ENCODE measurements at places on chromosomes 6 and 20.

- DNase-seq, result no peak
Measured at GRCh38 chr20:33648396-33649004, 13.6 kb upstream of the C20orf144 start.

DNA sequence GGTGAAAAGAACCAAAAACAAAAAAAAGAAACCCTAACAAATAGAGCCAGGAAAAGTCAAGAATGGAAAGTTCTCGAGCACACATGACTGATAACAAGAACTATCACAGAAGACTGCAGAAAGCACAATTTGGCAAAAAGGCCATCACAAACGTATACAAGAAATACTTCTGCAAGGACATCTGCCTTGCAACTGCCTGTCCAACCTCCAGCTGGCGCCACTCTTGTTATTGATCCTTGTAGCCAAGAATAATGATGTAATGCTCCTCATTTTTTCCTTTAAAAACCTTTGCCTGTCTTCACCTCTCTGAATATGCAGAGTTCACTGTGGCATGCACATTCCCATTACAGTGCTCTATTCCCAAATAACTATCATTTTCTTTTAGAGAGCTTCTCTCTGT lies 87.9 kb upstream of the BMP5 start:
- no peak for DNase-seq

GRCh38 chr6:56073315-56073714 lies 174.1 kb downstream of the COL21A1 start:
- no peak for DNase-seq

DNA sequence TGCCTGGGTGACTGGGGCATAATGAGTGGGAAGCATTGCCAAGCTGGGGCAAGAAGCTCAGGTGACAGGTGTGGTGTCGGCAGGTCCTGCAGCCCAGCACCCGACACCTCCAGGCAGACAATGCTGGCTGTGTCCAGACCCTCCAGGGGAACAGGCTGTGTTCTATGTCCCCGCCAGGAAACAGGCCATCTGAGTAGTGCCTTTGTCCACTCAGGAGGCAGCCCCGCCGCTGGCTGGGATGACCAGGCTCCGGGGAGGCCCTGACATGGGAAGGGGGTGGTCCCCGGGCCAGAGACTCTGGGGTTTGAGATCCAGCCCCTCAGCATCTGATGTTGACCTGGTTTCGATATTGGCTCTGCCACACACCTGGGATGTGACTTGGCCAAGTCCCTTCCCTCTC lies 28.4 kb downstream of the SNPH start:
- DNase-seq, result no peak

DNA sequence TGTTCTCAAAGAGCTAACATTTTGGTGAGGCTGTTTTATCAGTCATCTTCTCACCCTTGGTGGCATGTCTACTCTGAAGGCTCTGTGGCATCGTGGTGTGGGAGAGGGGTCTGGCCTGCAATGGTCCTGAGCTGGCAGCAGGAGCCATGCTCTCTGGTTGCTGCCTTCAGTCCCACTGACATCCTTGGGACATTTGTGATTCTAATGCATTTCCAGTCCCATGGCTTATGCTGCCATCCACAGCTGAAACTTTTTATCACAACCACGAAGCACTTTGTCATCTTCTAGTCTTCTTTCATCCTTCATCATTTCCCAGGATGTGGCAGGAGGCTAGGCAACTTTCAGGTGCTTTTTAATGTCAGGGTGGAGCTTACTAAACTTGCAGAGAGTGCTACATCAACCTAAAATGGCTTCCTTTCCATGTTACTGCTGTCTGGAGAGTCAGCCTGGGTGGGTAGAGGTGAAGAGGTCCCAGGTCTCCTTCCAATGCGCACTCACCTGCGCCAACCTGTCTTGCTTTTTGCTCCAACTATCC lies 77.1 kb downstream of the GPR63 start:
- DNase-seq, result peak; percentile 52

DNA sequence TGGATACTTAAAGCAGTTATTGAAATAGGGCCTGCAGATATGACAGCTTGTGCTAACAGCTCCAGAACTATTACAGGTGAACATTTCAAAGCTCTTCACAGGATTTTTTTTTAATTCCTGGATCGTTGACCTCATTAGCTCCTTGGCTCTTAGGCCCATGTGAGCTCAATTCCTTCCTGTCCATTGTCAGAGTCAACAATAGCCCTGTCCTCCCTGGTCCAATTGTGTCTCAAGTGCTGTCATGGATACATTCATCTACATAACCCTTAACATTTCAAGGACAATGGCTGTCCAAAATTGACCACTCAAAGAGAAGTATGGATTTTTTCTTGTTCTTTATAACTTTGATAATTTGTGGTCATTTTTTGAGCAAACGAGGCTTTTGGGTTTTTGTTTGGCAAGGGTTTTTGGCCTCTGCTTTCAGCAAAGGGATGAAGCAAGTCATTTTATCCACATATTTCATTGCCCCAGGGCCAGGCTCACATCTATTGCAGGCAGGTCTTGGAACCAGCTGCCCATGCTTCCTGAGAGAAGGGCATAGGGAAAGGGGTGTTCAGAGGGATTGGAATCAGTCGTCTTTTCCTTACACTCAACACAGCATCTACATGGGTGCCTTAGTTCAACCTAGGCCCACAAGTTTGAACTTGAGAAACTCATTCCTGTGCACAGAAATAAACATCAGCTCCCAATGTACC lies 282.1 kb downstream of the TPBG start:
- no peak for DNase-seq

DNA sequence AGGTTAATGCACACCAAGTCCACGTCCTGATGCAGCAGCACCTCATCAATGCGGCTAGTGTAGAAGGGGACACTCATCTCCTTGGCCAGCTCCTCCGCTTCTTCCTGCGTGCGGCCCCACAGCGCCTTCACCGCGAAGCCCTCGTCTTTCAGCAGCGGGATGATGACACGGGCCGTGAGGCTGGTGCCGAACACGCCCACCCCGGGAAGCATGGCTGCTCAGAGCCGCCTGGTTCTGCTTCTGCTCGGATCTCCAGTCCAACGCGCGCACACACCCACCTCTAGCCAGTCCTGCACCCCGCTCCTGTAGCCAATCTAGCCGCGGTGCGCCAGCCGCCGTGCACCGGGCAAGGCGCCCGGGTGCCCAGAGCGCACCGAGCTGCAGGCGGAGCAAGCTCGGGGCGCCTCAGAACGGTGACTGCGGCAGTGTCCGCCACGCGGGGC lies 700 bp downstream of the GFOD1 start:
- DNase-seq, result peak; percentile 25

- no peak for DNase-seq
Measured at GRCh38 chr6:148455225-148455624, 112.6 kb downstream of the SASH1 start.

DNA sequence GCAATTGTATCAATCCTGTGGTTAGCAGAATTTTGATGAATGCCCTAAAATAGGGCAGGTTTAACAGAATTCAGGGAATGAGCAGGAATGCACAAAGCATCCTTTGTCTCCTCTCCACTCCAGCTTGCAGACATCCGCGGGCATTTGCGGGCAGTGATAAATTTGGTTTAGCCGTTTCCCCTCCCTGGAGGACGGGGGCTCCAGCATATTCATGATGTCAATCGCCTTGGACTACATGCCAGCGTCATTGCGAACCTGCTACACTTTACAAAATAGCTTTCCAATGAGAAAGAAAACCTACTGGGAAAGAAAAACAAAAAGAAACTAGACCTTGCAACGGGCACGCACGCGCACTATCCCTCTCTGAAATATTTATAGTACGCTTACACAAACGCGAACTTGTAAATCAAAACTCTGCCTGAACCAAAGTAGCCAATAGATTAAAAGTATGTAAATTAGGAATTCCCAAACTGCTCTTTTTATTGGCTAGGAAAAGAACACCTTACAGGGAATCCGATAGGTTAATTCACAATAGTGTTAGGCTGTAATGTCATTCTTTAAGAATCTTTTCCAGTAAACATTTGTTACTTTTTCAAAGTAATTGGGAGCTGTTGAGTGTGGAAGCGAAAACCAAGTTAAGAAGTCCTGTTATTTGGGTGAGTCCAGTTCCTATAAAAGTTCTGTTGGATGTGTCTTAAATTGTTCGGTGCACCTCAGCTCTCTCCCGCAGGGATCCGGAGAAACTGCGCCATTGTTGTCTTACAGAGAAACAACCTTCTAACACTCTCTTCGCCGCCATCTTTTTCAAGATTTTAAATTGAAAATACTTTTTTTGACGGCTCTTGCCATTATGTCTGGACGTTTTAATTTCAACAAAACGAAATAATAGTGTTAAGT lies 136.7 kb downstream of the HFE start:
- peak; percentile 93 for DNase-seq

DNA sequence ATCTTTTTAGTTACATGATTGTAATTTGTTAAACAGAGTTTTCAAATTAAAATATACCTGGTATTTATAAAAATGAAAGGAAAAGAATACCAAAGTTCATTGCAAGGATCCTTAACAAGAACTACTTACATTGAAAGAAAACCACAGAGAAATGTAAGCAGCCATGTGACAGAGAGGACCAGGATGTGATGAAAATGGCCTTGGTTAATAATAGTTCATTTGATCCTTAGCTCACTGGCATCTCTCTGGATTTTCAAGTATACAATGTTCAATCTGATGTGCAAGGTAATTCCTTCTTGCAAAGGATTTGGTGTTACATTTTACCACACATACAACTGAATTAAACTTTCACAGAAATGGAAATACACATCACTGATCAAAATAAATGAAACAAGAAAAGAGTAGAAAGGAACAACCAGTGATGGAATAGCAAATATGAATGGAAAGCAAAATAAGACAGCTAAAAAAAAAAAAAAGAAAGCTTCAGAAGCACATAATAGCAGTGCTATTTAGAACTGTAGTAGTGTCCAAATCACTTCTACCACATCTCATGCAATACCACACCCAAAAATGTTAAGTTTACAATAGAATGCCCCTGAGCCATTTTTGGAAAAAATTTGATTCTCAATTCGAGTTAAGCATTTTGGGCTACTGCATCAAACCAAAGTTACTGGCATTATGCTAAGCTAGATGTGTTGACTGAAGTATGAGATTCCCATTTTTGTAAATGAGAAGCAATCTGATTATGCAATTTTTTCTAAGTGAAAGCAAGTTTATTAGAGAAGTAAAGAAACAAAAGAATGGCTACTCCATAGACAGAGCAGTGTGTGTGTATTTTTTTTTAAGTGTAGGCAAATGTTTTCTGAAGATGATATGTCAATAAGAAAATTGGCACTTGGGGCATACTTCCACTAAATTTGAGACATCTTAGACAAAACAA lies 22.6 kb upstream of the HLA-A start:
- DNase-seq, result no peak

GRCh38 chr6:163751032-163751525 lies 336.6 kb downstream of the QKI start:
- DNase-seq, result no peak

GRCh38 chr6:68533339-68533795 lies 101.7 kb upstream of the ADGRB3 start:
- DNase-seq, result no peak

- DNase-seq, result no peak
Measured at GRCh38 chr20:62955519-62956386, 3.2 kb downstream of the SLC17A9 start.

DNA sequence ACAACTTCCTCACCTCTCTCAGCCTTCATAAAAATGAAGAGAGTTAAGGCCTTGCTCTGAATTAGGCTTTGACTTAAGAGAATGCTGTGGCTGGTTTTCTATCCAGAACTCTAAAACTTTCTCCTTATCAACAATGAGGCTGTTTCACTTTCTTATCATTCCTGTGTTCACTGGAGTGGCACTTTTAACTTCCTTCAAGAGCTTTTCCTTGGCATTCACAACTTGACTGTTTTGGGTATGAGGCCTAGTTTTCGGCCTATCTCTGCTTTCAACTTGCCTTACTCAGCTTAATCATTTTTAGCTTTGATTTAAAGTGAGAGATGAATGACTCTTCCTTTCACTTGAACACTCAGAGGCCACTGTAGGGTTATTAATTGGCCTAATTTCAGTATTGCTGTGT lies 4.3 kb upstream of the LOC128125822 start:
- DNase-seq, result no peak

- DNase-seq, result peak; percentile 42
Measured at GRCh38 chr6:13012296-13012695, 295.7 kb downstream of the PHACTR1 start.

GRCh38 chr6:38155144-38155543 lies 335.6 kb downstream of the ZFAND3 start:
- no peak for DNase-seq
